ENCODE measurements at places on chromosomes 6 and 20. TPM values are rescaled to one million over a fixed set of nuclear protein-coding genes. Genes with fewer than 3 reads are reported as not detected.

HCRTR2 gene
- total RNA-seq: not detected

AP5S1 gene
- total RNA-seq: 20.5 TPM

TSBP1 gene
- total RNA-seq: not detected

OPRM1 gene
- not detected for total RNA-seq

DUSP22 gene
- 16.9 TPM for total RNA-seq

DNMT3B gene
- total RNA-seq: 4.0 TPM

PRPH2 gene
- 0.78 TPM for total RNA-seq

GSTA1 gene
- not detected for total RNA-seq

CALHM6 gene
- 0.59 TPM for total RNA-seq

RCAN2 gene
- total RNA-seq: 0.78 TPM

MOG gene
- not detected for total RNA-seq

LSM14B gene
- 34.8 TPM for total RNA-seq

RAET1E gene
- 2.2 TPM for total RNA-seq

PDYN gene
- not detected for total RNA-seq

C6orf52 gene
- total RNA-seq: 0.59 TPM

CST1 gene
- total RNA-seq: not detected

FAM184A gene
- 1.4 TPM for total RNA-seq

PCK1 gene
- total RNA-seq: not detected

MROH8 gene
- 0.59 TPM for total RNA-seq

C6orf58 gene
- not detected for total RNA-seq

FAM83D gene
- total RNA-seq: 28.7 TPM

LGSN gene
- total RNA-seq: not detected

EFCAB8 gene
- under 0.01 TPM for total RNA-seq

LHFPL5 gene
- not detected for total RNA-seq

INSM1 gene
- total RNA-seq: not detected

LINC00237 gene
- total RNA-seq: not detected

SNPH gene
- total RNA-seq: 5.5 TPM

KHDC1L gene
- total RNA-seq: not detected

SESN1 gene
- 29.8 TPM for total RNA-seq

TREML2 gene
- not detected for total RNA-seq

DEFB132 gene
- not detected for total RNA-seq

BRD2 gene
- 125 TPM for total RNA-seq

ACTL10 gene
- 3.9 TPM for total RNA-seq

GLP1R gene
- not detected for total RNA-seq

FNDC1 gene
- 0.37 TPM for total RNA-seq

PRDM1 gene
- total RNA-seq: 1.1 TPM

BMP7 gene
- total RNA-seq: not detected

CABLES2 gene
- 1.6 TPM for total RNA-seq

TTK gene
- total RNA-seq: 42.4 TPM

ULBP1 gene
- total RNA-seq: 0.37 TPM

ASIP gene
- total RNA-seq: not detected

OPN5 gene
- not detected for total RNA-seq

CGA gene
- total RNA-seq: not detected

WFDC12 gene
- not detected for total RNA-seq

RGS17 gene
- total RNA-seq: 26.1 TPM

ZDHHC14 gene
- total RNA-seq: 4.1 TPM

PAK1IP1 gene
- total RNA-seq: 26.4 TPM

CFAP61 gene
- 0.39 TPM for total RNA-seq

PRDM13 gene
- total RNA-seq: not detected

All from subcutaneous preadipocyte (primary cell).